ENCODE measurements at places on chromosomes 16 and 17.

GRCh38 chr17:37086334-37086733 is 137.6 kb downstream of the AATF start:
- no peak for DNase-seq

GRCh38 chr16:30063893-30064728 is 1.4 kb upstream of the ALDOA start:
- DNase-seq = peak; percentile 44

DNA sequence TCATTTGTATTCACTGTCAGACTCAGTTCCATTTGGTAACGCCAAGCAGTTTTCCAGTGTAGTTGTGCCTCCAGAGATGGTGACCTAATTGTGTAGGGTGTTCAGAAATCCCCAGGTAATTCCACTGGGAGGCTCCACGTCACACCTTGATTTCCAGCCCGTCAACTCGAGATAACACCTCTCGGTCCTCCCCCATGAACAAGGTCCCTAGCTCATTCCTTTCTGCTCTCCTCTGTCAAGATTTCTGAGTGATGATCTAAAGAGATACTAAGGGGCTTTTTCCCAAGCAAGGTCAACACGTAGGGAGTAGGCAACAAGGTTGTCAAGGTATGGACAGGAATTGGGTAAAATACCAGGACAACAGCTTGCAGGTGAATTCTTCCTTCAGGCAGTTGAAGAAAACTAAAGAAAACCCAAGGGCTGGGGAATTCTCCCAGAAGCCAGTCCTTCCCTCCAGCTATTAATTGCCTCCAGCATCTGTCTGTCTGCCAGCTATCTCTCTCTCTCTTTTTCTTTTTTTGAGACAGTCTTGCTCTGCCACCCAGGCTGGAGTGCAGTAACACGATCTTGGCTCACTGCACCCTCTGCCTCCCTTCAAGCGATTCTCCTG is 31.4 kb downstream of the GPRC5B start:
- no peak for DNase-seq

- no peak for DNase-seq
Measured at GRCh38 chr16:83606486-83607030, 201.2 kb upstream of the HSBP1 start.

DNA sequence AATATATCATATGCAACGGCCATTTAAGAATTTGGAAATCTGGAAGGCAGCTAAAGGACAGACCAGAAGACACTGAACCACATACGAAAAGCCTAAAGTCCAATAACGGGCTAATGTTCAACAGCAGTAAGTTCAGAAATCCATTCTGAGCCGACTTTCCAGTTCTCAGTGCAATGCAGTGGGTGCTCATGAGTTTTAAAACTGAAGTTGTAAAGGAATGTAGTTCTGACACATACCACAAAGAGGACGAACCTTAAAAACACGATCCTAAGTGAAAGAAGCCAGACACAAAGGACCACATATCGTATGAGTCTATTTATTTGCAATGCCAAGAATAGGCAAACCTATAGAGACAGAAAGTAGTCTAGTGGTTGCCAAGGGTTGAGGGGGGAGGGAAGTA is 278.3 kb upstream of the ZFHX3 start:
- no peak for DNase-seq

- DNase-seq = no peak
Measured at GRCh38 chr16:4404247-4404966, 12.0 kb downstream of the CORO7 start.

DNA sequence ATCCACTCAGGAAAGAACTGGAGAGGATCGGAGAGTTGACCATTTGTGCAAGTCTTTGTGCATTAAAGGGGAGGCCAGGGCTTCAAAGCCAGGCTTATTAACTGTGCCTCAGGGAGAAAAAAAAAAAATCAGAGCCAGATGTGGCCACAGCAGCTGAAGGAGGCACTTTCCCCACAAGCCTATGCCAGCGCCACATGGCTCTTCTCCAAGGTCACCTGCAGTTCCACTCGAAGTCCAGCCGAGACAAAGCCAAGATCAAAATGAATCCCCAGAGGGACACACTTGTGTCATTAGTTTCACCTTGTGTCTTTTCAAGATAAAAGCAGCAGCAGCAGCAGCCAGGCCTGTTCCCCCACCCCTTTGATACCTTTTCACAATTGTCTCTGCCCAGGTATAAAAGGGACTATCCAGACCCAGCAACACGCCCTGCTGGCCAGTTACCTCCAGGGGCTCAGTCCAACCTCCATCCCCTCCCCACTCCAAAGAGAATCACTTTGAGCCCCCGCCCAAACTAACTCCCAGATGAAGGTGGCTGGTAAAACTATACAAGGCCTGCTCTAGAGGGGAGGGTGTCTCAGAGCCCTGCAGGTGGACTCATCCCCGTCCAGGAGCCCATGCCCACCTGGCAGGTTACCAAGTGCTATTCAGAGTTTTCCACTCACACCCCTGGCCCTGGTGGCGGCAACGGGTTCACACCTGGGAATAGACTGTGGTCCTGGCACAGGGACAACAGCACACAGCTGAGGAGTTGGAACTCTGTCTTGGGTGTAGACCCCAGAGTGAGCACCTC is 29.2 kb downstream of the AXIN2 start:
- DNase-seq = no peak

- DNase-seq = no peak
Measured at GRCh38 chr16:87180069-87180468, 137.1 kb downstream of the C16orf95 start.

- DNase-seq = no peak
Measured at GRCh38 chr17:64245218-64246145, 17.6 kb downstream of the TEX2 start.

GRCh38 chr17:40707745-40708144 is 4.2 kb upstream of the KRT24 start:
- DNase-seq = no peak

- DNase-seq = no peak
Measured at GRCh38 chr16:4691666-4692412, 1.5 kb upstream of the NUDT16L1 start.

- DNase-seq = no peak
Measured at GRCh38 chr16:16857603-16858283, 478.8 kb downstream of the NPIPA7 start.

GRCh38 chr17:83189044-83190003 is 109.9 kb downstream of the METRNL start:
- no peak for DNase-seq

DNA sequence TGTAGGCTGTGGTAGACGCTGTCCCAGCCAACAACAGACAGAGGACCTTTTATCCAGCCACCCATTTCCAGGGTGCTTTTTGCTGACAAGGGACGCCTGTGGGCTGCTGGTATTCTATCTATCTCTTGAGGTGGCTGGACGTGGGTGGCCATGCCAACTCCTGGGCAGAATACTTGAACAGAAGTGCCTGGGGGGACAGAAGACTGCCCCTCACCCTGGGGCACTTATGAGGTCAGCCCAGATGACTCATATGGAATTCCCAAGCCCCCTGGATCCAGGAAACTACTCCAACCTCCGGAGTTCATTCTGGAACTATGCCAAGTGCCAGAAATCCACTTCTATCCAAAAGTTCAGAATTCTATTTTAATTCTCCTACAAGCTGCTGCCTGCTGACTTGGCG is 61.3 kb downstream of the CDRT4 start:
- no peak for DNase-seq

DNA sequence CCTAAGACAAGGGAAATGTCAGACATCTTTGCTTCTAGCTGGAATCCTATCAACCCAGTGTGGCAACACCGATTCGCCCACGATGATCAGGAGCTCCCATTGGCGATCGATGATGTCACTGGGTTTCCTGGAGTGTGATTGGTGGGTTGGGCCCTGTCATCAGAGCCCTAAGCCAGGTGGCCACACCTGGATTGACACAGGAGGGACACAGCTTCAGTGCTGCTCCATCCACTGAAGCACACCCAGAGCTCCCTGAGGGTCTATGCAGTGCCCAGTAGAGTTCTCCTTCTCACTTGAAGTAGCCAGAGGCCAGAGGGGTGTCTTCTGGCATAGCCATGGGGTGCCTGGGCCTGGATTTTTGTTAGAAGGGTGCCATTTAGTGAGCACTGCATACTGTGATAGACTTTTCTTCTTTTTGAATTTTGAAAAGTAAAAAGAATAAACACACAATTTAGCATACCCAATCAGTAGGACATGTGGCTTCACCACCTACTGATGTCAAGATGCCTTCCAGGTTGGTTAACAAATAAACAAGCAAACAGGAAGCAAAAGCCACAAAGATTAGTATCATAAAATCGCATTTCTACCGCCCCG is 77.6 kb downstream of the CMIP start:
- no peak for DNase-seq

- DNase-seq = no peak
Measured at GRCh38 chr16:88639231-88640038, 1.1 kb downstream of the IL17C start.

DNA sequence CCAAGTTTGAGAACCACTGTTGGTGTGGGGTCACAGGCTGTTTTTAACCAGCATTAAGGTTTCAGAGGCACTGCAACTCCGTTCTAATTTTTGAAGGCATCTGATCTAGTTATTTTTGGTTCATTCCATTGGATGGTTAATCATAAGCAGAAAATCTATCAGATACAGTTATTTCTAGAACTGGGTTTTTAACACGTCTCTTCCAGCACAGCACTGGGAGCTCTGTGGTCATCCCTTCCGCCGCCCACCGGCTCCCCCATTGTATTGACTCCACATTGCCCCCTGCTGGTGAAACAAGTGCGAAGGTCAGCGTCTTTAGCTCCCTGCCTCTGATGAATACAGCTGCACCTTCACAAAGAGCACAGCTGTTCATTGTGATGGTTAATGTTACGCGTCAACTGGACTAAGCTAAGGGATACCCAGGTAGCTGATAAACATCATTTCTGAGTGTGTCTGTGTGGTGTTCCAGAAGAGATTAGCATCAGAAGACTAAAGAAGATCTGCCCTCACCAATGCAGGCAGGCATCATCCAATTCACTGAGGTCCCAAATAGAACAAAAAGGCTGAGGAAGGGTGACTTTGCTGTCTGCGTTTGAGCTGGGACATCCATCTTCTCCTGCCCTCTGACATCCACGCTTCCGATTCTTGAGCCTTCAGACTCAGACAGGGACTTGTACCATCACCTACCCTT is 8.5 kb downstream of the CCL18 start:
- peak; percentile 37 for DNase-seq

- DNase-seq = no peak
Measured at GRCh38 chr16:797120-797420, 3.5 kb downstream of the GNG13 start.

DNA sequence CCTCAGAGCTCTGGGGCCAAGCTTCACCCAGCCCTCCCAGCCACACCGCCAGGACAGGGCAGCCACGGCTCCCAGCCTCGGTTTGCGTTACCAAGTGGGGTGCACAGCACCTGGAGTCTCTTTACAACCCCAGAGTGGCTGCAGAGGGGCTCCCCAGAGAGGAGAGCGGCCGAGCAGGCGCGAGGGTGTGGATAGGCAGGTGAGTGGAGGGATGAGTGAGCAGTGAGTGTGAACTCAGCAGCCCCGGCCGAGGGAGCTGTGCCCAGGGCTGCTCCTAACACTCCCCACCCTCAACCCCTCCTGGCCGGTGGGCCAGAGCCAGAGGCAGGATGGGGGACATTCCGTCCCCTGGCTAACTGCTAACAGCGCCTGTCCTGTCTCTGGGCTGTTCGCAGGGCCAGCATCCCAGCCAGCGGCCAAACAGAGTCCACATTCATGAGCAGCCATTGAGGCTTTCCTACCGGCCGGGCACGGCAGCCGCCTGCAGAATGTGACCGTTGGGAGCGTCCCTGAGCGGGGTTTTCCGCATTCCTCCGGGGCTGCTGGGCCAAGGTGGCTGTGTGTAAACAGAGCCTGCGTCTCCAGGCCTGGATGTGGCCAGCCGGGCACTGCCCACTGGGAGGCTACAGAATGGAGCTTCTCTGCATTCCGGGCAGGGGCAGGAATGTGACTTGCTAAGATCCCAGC is 5.3 kb downstream of the ZNF469 start:
- DNase-seq = no peak

All from stimulated activated CD8-positive, alpha-beta memory T cell treated with anti-CD3 and anti-CD28 coated beads, Interleukin-7, amount 100 ng/mL, for 1 hour (primary cell).